Inflammatory macrophage treated with lipopolysaccharide for 4 hours (primary cell): ENCODE measurements at places on chromosomes 5 and 9.

GRCh38 chr9:24359046-24359445 is 186.7 kb downstream of the IZUMO3 start:
- no peak for DNase-seq

DNA sequence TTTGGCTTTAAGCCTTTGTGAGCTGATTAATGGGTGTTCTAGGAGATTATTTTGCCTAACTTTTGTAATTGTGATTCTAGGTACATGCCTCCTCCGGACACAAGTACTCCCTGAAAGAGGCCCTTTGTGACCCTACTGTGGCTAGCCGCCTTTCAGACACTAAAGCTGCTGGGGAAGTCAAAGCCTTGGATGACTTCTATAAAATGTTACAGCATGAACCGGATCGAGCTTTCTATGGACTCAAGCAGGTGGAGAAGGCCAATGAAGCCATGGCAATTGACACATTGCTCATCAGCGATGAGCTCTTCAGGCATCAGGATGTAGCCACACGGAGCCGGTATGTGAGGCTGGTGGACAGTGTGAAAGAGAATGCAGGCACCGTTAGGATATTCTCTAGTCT is 13.6 kb downstream of the ITGA1 start:
- no peak for DNase-seq

DNA sequence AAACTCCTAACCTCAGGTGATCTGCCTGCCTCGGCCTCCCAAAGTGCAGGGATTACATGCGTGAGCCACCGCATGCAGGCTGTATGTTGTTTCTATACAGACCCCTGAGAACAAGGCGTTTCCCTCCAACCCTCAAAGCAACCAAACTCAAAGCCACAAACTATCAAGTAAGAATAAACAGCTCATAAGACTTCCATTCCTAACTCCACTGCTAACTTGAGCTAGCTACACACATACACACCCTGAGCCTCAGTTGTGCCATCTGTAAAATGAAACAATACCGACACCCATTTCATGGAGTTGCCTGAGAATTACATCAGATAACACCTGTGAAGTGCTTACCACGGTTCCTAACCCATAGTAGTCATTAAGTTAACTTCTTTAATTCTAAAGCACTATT is 70.8 kb downstream of the SERINC5 start:
- DNase-seq, result no peak

- no peak for DNase-seq
Observed at GRCh38 chr5:128413356-128413755, 124.7 kb downstream of the FBN2 start.

DNA sequence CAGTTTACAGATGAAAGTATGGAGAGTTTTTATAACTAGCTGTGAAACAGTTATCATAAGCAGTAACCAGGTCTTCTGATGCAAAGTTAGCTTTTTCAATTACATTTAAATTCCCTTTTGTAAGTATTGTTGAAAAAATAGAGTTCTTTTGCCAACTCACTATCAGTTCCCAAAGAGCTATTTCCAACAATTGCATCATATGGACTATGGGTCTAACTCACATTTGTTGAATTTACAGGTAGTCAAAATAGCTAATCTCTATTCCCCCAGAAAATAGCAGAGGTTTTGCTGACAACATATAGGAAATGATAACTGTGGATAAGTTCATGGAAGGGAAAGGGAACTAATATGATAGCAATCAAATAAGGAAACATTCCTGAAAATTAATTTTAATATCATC is 1.4 kb downstream of the SPINK1 start:
- no peak for DNase-seq

DNA sequence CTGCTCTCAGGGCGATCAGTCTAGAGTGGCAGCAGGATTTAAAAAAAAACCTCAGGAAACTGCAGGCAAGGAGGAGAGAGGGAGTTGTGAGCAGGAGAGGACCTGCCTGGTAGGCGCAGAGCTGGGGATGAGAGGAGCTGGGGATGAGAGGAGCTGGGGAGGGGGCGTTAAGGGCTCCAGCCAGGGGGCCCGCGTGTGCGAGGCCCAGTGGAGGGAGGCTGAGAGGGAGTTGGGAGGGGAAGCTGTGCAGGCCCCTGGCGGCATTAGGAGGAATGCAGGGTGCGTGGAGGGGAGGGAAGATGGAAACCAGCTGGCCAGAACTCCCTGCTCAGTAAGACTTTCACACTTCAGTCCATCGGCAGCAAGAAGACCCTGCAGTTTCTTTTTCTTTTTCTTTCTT is 45.2 kb upstream of the HMCN2 start:
- no peak for DNase-seq

DNA sequence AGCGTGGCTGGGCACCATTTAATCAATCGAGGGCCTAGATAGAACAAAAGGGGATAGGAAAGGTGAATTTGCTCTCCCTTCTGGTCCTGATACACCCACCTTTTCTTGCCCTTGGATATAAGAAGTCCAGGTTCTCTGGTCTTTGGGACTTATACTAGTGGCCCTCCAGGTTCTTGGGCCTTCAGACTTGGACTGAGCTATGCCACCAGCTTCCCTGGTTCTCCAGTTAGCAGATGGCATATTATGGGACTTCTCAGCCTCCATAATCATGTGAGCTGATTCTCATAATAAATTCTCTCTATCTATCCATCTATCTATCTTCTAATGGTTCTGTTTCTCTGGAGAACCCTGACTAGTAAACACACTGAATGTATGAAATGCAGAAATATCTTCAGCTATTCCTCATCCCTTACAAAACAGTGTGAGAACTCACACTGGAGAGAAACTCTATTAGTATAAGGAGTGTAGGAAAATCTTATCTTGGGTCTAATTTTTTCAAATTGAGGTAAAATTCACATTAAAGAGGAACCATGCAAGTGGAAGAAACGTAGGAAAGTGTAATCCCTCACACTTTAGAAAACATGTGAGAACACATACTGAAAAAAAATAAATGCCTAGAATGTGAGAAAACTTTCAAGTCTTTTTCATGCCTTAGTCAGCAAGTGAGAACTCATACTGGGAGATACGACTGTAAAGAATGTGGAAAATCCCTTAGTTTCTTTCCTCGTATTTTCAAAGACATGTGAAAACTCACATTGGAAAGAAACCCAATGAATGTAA is 15.5 kb downstream of the PCDHB15 start:
- DNase-seq, result no peak

GRCh38 chr5:146428658-146429057 is 18.5 kb upstream of the TCERG1 start:
- no peak for DNase-seq
